ENCODE measurements at places on chromosomes 6 and 20.

- DNase-seq, result peak; percentile 29
Observed at GRCh38 chr20:46699651-46700359, 9.6 kb upstream of the SLC2A10 start.

DNA sequence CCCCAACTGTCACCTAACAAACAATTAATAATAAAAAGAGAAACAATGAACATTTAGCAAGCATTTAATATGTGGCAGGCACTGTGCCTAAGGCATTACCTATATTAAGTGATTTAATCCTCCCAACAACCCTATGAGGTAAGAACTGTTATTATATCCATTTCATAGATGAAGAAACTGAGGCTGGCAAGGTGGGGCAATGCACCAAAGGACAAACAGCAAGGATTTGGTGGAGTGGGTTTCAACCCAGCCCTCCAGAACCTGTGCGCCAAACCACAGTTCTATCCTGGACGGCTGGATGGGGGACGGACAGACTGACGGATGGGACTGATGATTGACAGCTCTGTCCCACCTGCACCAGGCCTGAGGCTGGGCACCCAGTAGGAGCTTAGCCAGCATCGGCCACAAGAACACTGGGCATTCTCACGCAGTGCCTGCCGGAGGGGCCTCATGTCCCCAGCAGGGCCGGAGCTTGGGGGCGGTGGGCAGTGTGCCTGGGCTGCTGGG is 24.6 kb downstream of the NOL4L start:
- DNase-seq, result no peak

- DNase-seq, result no peak
Observed at GRCh38 chr6:63403725-63404124, 83.9 kb upstream of the LGSN start.

GRCh38 chr6:62740596-62740995 is 454.6 kb upstream of the KHDRBS2 start:
- DNase-seq, result no peak

GRCh38 chr6:108152446-108152845 is 13.4 kb upstream of the NR2E1 start:
- no peak for DNase-seq

DNA sequence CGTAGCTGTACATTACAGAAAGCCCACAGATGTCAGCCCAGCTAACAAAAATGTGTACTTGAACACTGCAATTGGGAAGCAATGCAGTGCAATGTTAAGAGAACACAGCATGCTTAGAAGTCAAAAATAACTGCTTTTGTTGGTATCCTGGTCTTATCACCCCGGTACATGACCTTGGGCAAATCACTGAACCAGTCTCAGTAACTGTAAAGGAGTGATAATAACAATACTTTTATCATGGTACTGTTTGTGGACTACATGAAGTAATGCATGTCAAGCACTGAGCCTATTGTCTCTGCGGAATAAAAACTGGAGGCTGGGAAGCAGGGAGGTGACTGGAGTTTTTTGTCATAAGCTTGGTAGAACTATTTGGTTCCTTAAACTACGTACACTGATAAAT is 44.7 kb upstream of the SPDEF start:
- DNase-seq, result peak; percentile 70

DNA sequence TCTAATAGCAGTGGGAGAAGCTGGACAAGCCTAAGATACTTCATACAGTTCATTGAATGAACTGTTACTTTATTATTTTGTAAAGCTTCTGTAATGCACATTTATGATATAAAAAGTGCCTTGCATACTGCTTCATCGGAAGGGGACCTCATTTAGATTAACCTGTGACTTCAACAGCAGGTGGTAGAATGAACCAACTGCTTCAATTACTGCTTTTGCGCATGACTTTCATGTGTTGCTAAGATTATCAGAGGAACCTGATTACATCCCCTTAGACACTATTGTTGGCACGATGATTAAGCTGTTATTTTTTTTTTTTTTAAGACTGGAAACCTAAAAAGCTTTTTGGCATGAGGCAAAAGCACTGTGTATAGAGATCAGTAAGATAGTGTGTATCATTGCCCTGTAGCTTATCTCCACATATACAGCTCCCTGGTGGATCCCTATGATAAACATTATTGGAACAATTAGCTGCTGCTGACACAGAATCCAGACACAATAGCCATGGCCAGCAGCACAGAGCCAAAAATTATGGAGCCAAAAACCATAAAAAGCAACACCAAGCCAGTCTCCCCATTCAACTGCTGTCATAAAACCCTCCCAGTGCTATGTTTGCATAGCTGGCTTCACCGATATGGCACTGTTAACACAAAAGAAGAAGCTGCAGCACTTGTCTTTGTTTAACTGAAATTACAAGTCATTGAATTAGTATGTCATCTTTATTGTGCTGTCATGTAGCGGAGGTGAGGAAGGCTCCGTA is 731.6 kb upstream of the MMS22L start:
- peak; percentile 71 for DNase-seq

DNA sequence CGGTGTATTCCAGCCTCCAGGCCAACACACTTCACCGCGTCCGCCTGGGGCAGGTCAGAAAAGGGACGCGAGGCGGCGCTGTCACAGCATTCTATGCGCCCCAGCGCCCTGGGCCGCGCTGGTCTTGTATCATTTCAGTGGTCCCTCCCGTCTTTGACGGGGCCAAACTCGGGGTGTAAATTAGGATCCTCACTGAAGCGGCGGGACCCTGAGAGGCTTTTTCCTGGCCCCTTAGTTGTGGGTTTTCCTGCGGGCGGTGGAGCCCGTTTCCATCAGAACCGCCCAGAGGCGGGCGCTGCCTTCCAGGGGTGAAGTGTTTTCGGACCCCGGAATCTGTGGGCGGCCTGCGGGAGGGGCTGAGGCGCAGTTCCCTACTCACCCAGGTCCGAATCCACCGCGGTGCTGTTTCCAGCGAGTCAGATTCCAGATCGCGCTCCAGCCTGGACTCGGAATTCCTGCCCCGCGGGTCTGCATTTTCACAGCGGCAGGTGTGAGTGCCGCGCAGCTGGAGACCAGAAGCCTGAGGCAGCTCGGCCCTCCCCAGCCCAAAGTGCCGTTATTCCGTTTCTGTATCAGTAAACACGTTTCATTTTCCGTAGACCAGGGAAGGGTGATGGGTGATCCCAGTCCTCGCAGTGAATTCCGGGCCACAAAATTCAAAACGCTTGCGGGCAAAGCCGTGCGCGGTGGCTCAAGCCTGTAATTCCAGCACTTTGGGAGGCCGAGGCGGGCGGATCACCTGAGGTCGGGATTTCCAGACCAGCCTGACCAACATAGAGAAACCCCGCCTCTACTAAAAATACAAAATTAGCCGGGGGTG is 3.9 kb upstream of the MICB start:
- DNase-seq, result peak; percentile 95

All from OCI-M1 (cell line).